NCI-H1694 (cell line): ENCODE measurements at places on chromosomes 13 and 19.

- peak; percentile 88 for DNase-seq
Measured at GRCh38 chr19:41951686-41952172, 7.4 kb downstream of the RABAC1 start.

DNA sequence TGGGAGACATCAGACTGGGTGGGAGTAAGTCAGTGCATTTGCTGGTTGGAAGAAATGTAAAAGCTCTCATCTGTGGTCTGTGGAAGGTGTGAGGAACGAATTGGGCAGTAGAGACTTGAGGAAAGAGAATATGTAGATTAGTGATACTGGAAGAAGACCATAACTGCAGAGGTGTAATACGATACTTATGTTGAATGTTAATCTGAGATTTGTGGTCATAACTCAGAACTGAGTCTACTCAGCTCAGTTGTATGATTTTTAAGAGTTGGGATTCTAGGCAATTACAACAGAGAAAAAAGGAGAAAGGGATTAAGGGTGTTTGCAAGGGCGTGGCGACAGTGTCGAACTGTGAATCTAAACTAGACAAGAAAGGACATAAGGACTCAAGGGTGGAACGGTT is 3.2 kb upstream of the IL17D start:
- DNase-seq, result no peak

DNA sequence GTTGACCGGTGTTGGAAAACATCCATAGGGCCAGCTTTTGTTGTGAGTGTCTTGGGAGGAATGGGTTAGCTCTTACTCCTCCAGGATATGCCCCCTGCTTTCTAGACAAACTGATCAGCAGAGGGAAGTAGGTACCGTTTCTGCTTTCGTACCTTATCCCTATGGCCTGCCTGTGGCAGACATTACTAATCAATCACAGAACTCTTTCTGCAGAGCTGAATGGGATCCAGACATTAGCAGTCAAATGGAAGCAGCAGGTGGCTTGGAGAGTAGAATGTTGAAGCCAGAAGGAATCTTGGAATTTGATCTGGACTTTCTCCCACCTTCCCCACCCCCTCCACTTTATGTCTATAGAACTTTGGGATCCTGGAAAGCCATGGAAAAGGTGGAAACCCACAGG is 17.1 kb downstream of the NWD1 start:
- no peak for DNase-seq

- no peak for DNase-seq
Measured at GRCh38 chr19:30668521-30669155, 296.5 kb downstream of the ZNF536 start.

- no peak for DNase-seq
Measured at GRCh38 chr13:48234566-48235340, 1.7 kb downstream of the ITM2B start.
